ENCODE measurements at places on chromosomes 4 and X.
A peak's percentile ranks its signal among the peaks of the same experiment; 100 is the strongest.

- no peaks in the 10 kb centered on the region for H3K36me3 ChIP-seq
- H3K4me3 ChIP-seq: no peak overlapping the region
- no peak for DNase-seq
- no peaks in the 10 kb centered on the region for H3K4me1 ChIP-seq
These were observed 69.0 kb downstream of the DCK start for GRCh38 chr4:71062436-71062835.

DNA sequence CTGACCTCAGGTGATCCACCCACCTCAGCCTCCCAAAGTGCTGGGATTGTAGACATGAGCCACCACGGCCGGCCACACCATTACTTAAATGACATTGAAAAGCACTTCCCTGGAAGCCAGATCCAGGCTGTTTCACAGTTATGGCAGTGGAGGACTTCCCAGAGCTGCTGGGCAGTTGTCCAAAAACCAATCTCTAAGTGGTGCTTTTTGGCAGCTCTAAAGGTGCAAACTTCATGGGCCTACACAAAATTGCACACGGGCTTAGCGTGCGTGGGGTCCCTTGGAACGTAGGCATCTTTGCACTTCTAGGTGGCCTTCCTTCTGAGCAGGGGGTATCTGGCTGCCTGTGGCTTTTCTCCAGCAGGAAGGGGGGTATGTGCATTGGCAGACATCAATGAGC is 172.3 kb downstream of the SHOX start:
- H3K27me3 ChIP-seq: no peaks in the 10 kb centered on the region
- no peak for DNase-seq

- peak overlapping the region; percentile 58 for H3K4me3 ChIP-seq
- peak; percentile 51 for DNase-seq
- H3K27me3 ChIP-seq: no peaks in the 10 kb centered on the region
- H3K4me1 ChIP-seq: peaks cover 3% of the 10 kb centered on the region
These were observed 44.3 kb downstream of the RASGEF1B start for GRCh38 chr4:81427344-81427821.

DNA sequence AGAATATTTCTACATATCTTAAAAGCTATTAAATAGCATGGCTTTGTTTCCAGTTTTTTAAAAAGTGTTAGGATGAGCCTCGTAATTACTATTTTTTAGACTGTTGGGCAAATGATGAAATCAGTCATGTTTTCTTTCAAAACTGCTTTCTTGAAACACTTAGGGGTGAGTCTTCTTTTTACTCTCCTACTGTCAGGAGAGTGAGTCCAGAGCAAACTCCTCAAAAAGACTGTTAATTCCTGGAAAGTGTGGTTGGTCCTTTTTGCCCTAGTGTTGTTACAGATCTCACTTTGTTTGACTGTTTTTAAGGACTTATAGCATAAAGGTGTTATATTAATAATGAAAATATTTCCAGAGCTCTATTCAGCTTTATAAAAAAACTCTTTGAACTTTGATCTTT is 6.3 kb downstream of the GSTCD start:
- peaks cover 10% of the 10 kb centered on the region for H3K36me3 ChIP-seq
- DNase-seq: no peak
- H3K27ac ChIP-seq: no peak overlapping the region

- H3K27me3 ChIP-seq: no peaks in the 10 kb centered on the region
- H3K4me1 ChIP-seq: no peaks in the 10 kb centered on the region
- H3K27ac ChIP-seq: no peak overlapping the region
- peaks cover 84% of the 10 kb centered on the region for H3K36me3 ChIP-seq
- no peak overlapping the region for H3K4me3 ChIP-seq
These were observed 24.1 kb downstream of the SEC24D start for GRCh38 chr4:118811832-118812231.

DNA sequence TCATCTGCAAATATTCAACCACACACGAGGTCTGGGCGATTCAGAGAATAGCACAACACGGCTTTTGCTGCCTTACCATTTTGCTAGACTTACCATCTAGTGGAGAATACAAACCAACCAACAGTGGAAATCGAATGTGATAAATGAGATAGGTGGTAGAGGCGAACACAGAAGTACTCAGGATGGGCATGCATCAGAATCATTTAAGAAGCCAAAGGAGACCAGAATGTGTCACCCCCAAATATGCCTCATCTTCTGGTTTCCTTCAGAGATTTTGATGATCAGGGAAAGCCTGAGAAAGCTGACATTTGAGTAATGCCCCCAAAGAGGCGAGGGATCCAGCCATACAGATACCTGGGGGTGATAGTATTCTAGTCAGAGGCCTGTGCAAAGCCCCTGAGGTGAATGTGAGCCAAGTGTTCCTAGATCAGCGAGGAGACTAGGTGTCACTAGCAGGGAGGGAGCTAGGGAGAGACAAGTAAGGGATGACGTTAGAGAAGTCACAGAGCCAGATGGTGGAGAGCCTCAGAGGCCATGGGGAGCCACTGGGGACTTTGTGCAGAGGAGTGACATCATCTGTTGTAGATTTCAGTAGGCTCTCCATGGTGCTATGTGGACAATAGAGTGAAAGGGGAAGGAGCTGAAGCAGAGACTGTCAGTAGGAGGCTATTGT is 1.7 kb downstream of the MTMR1 start:
- no peak for DNase-seq
- H3K27ac ChIP-seq: no peak overlapping the region
- H3K4me1 ChIP-seq: peaks cover 2% of the 10 kb centered on the region
- H3K4me3 ChIP-seq: no peak overlapping the region

- H3K27me3 ChIP-seq: no peaks in the 10 kb centered on the region
- H3K4me3 ChIP-seq: no peak overlapping the region
- no peak overlapping the region for H3K27ac ChIP-seq
- no peaks in the 10 kb centered on the region for H3K36me3 ChIP-seq
- no peak for DNase-seq
These were observed 13.0 kb upstream of the TBC1D9 start for GRCh38 chr4:140769209-140769608.

- H3K4me1 ChIP-seq: peaks cover 9% of the 10 kb centered on the region
- no peak for DNase-seq
- no peaks in the 10 kb centered on the region for H3K27me3 ChIP-seq
- peaks cover 6% of the 10 kb centered on the region for H3K36me3 ChIP-seq
These were observed 67.0 kb downstream of the GPC3 start for GRCh38 chrX:133918361-133918771.

- H3K27me3 ChIP-seq: no peaks in the 10 kb centered on the region
- no peaks in the 10 kb centered on the region for H3K4me1 ChIP-seq
- DNase-seq: no peak
- H3K36me3 ChIP-seq: no peaks in the 10 kb centered on the region
These were observed 227.7 kb downstream of the C4orf33 start for GRCh38 chr4:129323658-129324057.

GRCh38 chr4:123411514-123411913 is 14.9 kb downstream of the SPRY1 start:
- no peak overlapping the region for H3K27ac ChIP-seq
- no peak for DNase-seq
- H3K4me1 ChIP-seq: no peaks in the 10 kb centered on the region

- DNase-seq: no peak
- peaks cover 5% of the 10 kb centered on the region for H3K36me3 ChIP-seq
These were observed 580.4 kb upstream of the ADGRL3 start for GRCh38 chr4:60619531-60620305.

- H3K27ac ChIP-seq: no peak overlapping the region
- H3K27me3 ChIP-seq: no peaks in the 10 kb centered on the region
- no peak for DNase-seq
These were observed 256.8 kb upstream of the VCX start for GRCh38 chrX:7586126-7586525.

DNA sequence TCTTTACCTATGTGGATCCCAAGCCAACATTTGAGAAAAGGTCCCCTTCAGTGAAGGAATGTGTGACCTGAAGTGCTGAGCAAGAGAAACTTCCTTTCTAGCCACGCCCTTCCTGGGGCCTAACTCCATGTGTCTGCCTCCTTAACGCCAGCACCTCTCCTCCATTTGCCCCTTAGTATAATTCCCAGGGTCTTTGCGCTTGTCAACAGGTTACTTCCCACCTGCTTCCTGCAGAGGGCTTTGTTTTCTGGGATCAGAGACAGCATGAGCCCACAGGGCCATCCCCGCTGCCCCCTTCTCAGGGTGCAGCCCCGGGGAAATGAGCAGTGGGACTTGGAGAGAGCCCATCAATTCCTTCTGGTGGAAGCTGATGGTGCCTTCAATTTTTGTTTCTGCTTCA is 45.9 kb upstream of the DRD5 start:
- no peaks in the 10 kb centered on the region for H3K36me3 ChIP-seq
- peak; percentile 65 for DNase-seq
- H3K27ac ChIP-seq: no peak overlapping the region
- no peak overlapping the region for H3K4me3 ChIP-seq
- H3K27me3 ChIP-seq: no peaks in the 10 kb centered on the region
- H3K4me1 ChIP-seq: no peaks in the 10 kb centered on the region

DNA sequence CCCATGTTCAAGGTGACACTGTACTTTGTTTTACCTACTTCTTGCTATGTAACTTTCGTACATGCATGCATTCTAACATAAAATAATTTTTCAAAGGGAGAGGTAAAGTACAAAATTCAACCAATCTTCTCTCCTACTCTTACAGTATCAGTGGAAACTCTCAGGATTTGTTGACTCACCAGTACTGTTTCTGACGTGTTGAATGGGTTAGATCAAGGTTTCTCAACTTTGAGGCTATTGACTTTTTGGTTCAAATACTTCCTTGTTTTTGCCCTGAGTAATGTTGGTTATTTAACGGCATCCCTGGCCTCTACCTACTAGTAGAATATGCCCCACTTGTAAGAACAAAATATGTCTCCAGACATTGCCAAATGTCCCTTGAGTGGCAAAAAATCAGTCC is 94.6 kb upstream of the SMAD1 start:
- no peak overlapping the region for H3K4me3 ChIP-seq
- H3K27ac ChIP-seq: no peak overlapping the region
- H3K4me1 ChIP-seq: no peaks in the 10 kb centered on the region
- DNase-seq: no peak
- H3K27me3 ChIP-seq: no peaks in the 10 kb centered on the region
